Motor neuron (in vitro differentiated cells): ENCODE measurements at places on chromosomes 6 and 20. TPM values are rescaled to one million over a fixed set of nuclear protein-coding genes. Genes with fewer than 3 reads are reported as not detected.

Gene EPPIN
- 1.1 and 1.7 TPM in 2 replicates for total RNA-seq

Gene OR2H1
- 0.05 and 0.13 TPM in 2 replicates for total RNA-seq

Gene SMIM26
- 85.4 and 94.3 TPM in 2 replicates for total RNA-seq

Gene SLCO4A1
- 0.55 and 1.0 TPM in 2 replicates for total RNA-seq

Gene RAB44
- 0.09 and 0.10 TPM in 2 replicates for total RNA-seq

Gene SRMS
- total RNA-seq, result not detected in 2 replicates

Gene EEF1A2
- total RNA-seq, result 340 and 390 TPM in 2 replicates

Gene USP49
- 2.3 and 2.4 TPM in 2 replicates for total RNA-seq

Gene TCF15
- total RNA-seq, result 0.93 and 1.1 TPM in 2 replicates

Gene MOXD1
- 11.4 and 12.8 TPM in 2 replicates for total RNA-seq

Gene GHRH
- not detected in 2 replicates for total RNA-seq

Gene TMEM244
- not detected in 2 replicates for total RNA-seq

Gene EFCAB8
- total RNA-seq, result 0.27 TPM in 1 of 2 replicates, not detected in the other

Gene LRRC73
- 2.0 and 2.6 TPM in 2 replicates for total RNA-seq

Gene KIF6
- total RNA-seq, result 0.83 and 1.3 TPM in 2 replicates

Gene ECT2L
- total RNA-seq, result 0.39 and 0.43 TPM in 2 replicates

Gene SLC32A1
- 0.14 and 0.15 TPM in 2 replicates for total RNA-seq

Gene DNAH8
- under 0.01 and 0.05 TPM in 2 replicates for total RNA-seq

Gene EPM2A
- total RNA-seq, result 17.5 and 20.9 TPM in 2 replicates

Gene GPSM3
- total RNA-seq, result 2.6 and 4.3 TPM in 2 replicates

Gene RSPH4A
- 1.0 and 1.1 TPM in 2 replicates for total RNA-seq

Gene GRM1
- total RNA-seq, result 0.18 and 1.4 TPM in 2 replicates

Gene IP6K3
- total RNA-seq, result 0.97 TPM in 1 of 2 replicates, not detected in the other

Gene SLC25A27
- total RNA-seq, result 37.9 and 40.7 TPM in 2 replicates

Gene MAN1A1
- 3.3 and 3.6 TPM in 2 replicates for total RNA-seq

Gene EPB41L1
- total RNA-seq, result 101 and 109 TPM in 2 replicates

Gene ID4
- total RNA-seq, result 74.2 and 76.6 TPM in 2 replicates

Gene NR2E1
- 1.1 and 1.2 TPM in 2 replicates for total RNA-seq

Gene CLVS2
- 8.4 and 10.0 TPM in 2 replicates for total RNA-seq

Gene PRRT1
- total RNA-seq, result 0.50 and 1.0 TPM in 2 replicates

Gene LPA
- 0.09 and 0.19 TPM in 2 replicates for total RNA-seq

Gene CLPSL1
- not detected in 2 replicates for total RNA-seq
